ENCODE measurements at places on chromosomes 16 and 17. TPM values are rescaled to one million over a fixed set of nuclear protein-coding genes. Genes with fewer than 3 reads are reported as not detected.

The CTRB2 gene
- not detected for total RNA-seq

The SCNN1G gene
- total RNA-seq, result 0.06 TPM

The MRPL12 gene
- total RNA-seq, result 19.3 TPM

The INPP5K gene
- total RNA-seq, result 43.3 TPM

The SPDYE4 gene
- total RNA-seq, result not detected

The GLIS2 gene
- total RNA-seq, result 0.46 TPM

The SLFN14 gene
- total RNA-seq, result not detected

The TMC7 gene
- total RNA-seq, result 1.9 TPM

The PRR35 gene
- not detected for total RNA-seq

The ZG16 gene
- not detected for total RNA-seq

The CD300E gene
- total RNA-seq, result not detected

The CACNG1 gene
- total RNA-seq, result not detected

The OR1A1 gene
- total RNA-seq, result not detected

The KRTAP4-5 gene
- not detected for total RNA-seq

The KRTAP16-1 gene
- total RNA-seq, result not detected

The HBQ1 gene
- not detected for total RNA-seq

The TAC4 gene
- total RNA-seq, result not detected

The GGT6 gene
- total RNA-seq, result not detected

The ZNF213 gene
- 3.7 TPM for total RNA-seq

The CCL3 gene
- 0.46 TPM for total RNA-seq

The DLX3 gene
- not detected for total RNA-seq

The OR4D2 gene
- total RNA-seq, result not detected

The SCNN1B gene
- total RNA-seq, result not detected

The GPRC5C gene
- 53.5 TPM for total RNA-seq

The WSCD1 gene
- 9.2 TPM for total RNA-seq

The KRT40 gene
- not detected for total RNA-seq

The SCIMP gene
- total RNA-seq, result not detected

The COX11 gene
- total RNA-seq, result 40.2 TPM

The CDH13 gene
- total RNA-seq, result 36.5 TPM

The PRCD gene
- total RNA-seq, result not detected

The DGKE gene
- 0.24 TPM for total RNA-seq

The PYDC1 gene
- not detected for total RNA-seq

The WFIKKN1 gene
- total RNA-seq, result 0.09 TPM

The RUNDC3A gene
- not detected for total RNA-seq

The PMFBP1 gene
- not detected for total RNA-seq

The SRL gene
- total RNA-seq, result not detected

The TP53TG3D gene
- 3.2 TPM for total RNA-seq

The TMEM114 gene
- not detected for total RNA-seq

The IQCK gene
- total RNA-seq, result 18.6 TPM

The USP10 gene
- 38.3 TPM for total RNA-seq

The APOBR gene
- 0.06 TPM for total RNA-seq

The GABARAPL2 gene
- total RNA-seq, result 26.6 TPM

The ARL5C gene
- total RNA-seq, result not detected

The KRTAP9-2 gene
- not detected for total RNA-seq

The SLC35G6 gene
- not detected for total RNA-seq

Measured in Daoy (cell line).